ENCODE measurements at places on chromosomes 5 and 9.

- DNase-seq: no peak
These were observed 442.2 kb upstream of the MPDZ start for GRCh38 chr9:13721481-13722235.

GRCh38 chr9:109857336-109857735 is 77.3 kb downstream of the PALM2AKAP2 start:
- DNase-seq: no peak

- no peak for DNase-seq
These were observed 416.5 kb downstream of the DMRTA1 start for GRCh38 chr9:22863106-22863505.

- no peak for DNase-seq
These were observed 105.4 kb downstream of the SEMA5A start for GRCh38 chr5:9440517-9440916.

Measured in activated CD4-positive, alpha-beta T cell treated with anti-CD3 and anti-CD28 coated beads, Interleukin-2, amount 50 U/mL, for 1 hour (primary cell).